Cerebellum (tissue), 4 donors: ENCODE measurements at places on chromosomes 1 and 21.

GRCh38 chr1:38337711-38338110, 291.1 kb upstream of the POU3F1 start:
- DNase-seq = no peak

DNA sequence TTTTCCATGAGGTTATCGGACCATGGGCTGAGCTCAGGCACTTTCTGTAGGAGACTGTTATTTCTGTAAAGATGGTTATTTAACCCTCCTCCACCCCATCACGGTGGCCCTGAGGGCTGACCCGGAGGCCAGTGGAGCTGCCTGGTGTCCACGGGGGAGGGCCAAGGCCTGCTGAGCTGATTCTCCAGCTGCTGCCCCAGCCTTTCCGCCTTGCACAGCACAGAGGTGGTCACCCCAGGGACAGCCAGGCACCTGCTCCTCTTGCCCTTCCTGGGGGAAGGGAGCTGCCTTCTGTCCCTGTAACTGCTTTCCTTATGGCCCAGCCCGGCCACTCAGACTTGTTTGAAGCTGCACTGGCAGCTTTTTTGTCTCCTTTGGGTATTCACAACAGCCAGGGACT, 2.6 kb upstream of the CCDC28B start:
- DNase-seq = no peak

DNA sequence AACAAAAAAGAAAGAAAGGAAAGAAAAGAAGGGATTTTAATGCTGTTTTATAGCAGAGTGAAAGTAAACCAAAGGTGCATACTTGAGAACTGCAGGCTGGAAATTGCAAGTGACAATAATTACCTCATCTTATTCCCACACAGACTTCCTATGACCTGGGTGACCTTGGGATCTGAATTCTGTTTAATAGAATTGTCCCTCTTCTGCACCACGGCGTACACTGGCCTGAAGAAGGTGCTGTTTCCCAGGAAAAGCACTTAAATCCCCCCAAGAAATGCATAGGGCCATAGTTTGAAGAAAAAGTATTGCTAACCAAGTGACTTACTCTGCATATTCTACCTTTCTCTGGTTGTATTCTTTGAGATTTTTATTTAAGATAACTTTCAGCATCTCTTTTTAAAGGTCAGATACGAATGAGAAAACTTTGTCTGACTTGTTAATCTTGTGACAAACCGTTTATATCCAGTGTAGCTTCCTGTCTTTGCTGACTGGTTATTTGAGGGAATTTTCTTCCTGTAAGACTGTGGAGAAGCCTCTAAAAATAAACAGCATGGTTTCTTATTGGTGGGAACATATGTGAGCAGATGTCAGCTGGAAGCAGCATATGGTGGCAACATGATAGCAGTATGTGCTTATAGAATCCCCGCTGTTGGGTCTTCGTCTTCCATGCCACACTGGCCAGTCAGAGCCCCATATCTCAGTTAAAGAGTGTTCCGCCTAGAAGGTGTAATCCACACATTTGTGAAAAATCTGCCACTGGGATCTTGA, 16.3 kb downstream of the TGFB2 start:
- no peak for DNase-seq

DNA sequence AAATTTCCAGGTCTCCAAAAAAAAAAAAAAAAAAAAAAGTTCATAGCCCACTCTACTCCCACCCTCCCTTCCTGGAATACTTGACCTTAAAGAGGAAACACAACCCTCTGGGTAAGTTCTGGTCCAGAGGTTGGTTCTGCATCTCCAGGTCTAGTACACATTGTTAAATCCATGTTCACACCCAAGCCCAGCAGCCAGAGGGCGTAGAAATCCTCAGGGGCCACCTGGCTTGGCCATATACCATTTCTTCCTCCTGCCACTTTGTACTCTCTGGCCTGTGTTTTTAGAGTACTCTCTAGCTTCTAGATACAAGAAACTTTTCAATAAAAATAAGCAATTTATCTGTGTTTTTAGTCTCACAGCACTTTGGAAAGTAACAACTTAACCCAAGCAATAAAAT, 89.3 kb downstream of the PHTF1 start:
- no peak for DNase-seq

DNA sequence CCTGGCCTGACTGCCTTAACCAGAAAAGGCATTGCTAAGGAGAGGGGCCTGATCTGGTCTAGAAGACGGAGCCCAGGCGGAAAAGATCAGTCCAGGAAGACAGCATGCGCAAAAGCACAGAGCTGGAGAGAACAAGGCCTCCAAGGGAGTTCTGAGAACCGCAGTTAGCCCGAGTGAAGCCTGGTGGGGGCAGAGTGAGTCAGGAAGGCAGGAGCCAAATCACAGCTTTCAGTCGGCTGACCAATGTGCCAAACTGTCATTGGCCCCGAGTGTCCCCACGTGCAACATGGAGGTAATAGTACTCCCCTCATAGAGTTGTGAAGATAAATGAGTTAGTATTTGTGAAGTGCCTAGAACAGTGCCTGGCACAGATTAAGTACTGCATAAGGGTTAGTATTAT, 1.2 kb upstream of the TSPAN2 start:
- no peak for DNase-seq

- DNase-seq = no peak
Measured at GRCh38 chr1:166612886-166613285, 226.4 kb upstream of the POGK start.

DNA sequence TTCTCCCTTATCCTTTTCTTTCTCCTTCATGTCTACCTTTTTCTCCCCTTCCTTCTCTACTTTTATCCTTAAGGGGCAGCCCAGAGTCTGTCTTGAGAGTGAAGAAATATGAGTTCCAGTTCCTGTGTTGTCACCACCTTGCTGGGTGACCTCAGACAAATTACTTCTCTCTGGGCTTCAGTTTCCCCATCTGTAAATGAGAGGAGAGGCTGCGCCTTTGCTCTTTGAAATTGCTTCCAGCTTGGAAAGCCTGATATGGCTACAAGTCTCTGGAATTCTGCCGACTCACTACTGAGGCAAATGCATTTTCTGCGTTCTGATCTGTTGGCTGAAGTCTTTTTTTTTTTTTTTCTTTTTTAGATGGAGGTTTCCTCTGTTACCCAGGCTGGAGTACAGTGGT, 119.2 kb downstream of the SYF2 start:
- no peak for DNase-seq

DNA sequence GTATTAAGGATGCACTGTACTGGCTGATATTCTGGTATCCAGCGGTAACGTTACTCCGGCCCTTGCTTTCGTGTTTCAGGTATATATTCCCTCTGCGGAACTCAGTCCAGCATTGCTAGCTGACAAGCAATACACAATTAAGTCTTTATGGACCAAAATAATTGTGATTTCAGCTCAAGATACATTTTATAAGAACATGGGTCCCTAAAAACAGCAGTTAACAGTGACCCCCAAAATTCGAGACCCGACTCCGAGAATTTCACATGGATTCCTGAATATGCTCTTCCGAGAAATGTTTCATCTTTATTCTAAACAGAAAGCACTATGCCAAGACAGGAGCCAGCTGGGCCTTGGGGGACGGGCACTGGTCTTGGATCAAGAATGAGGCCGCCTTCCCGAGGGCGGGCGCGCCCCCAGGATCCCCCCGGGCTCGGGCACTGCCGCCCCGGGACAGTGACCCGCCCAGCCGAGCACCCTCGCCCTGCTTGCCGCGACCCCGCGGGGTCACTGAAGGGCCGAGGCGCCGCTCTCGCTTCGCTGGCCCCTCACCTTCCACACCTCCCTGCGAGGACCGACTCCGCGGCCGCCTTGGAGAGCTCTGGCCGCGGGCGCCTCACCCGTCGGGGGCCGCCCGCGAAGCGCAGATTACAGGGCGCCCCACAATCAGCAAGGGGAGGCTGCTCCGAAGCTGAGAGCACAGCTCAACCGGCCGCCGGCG, 610 bp downstream of the SCYL3 start:
- peak; percentile 46 for DNase-seq

DNA sequence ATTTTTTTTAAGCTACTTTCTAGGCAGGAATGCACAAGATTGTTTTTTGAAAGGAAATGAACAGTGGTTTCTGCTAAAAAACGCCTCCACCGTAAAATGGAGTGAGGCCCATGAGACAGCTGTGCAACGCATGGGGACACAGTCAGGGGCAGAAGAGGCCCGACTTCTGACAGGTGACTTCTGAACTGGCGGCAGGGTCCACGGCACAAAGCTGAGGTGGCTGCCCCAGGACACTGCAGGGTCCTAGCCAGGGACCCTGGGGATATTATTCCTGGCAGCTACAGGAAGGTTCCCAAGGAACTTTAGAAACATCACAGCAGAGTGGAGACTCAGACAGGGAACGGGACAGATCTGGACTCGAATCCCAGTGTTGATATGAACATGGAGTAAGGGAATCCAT, 75.1 kb downstream of the SIM2 start:
- DNase-seq = no peak

- peak; percentile 87 for DNase-seq
Measured at GRCh38 chr1:55015123-55015522, 16.4 kb downstream of the BSND start.

DNA sequence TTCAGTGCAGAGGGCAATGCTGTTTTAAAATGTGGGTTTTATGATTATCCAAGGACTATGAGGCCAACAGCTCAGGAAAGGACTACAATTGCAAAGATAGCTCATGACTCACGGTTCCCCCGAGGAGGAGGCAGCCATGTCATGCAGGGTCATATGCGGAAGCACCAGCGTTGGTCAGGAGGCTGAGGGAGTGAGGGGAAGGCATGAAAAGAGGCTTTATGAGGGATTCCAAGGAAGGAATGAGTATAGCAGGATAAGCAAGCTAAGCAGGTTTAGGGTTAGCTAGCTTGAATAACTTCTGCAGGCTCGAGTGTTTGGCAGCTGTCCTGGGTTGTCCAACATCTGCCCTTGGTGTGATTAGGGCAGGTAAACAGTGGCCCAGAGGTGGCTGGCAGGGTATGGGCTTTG, 495.1 kb downstream of the SETD4 start:
- DNase-seq = no peak

DNA sequence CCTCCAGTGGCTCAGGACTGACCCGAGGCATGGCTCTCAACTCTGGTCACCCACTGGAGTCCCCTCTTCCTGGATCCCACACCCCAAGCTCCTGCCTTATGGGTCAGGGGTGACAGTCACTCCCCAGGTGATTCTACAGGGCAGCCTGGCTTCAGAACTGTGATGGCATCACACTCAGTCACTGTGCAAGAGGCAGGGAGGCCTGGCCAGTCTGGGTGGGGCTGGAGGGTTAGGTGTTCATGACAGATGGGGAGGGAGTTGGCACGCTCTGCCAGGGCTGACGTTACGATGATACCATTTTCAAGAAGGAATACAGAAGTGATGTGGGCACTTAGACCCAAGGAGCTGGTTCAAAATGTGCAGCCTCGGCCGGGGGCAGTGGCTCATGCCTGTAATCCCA, 25.2 kb upstream of the ABCG1 start:
- DNase-seq = no peak

GRCh38 chr1:10057343-10057742, 24.6 kb downstream of the UBE4B start:
- DNase-seq = no peak

DNA sequence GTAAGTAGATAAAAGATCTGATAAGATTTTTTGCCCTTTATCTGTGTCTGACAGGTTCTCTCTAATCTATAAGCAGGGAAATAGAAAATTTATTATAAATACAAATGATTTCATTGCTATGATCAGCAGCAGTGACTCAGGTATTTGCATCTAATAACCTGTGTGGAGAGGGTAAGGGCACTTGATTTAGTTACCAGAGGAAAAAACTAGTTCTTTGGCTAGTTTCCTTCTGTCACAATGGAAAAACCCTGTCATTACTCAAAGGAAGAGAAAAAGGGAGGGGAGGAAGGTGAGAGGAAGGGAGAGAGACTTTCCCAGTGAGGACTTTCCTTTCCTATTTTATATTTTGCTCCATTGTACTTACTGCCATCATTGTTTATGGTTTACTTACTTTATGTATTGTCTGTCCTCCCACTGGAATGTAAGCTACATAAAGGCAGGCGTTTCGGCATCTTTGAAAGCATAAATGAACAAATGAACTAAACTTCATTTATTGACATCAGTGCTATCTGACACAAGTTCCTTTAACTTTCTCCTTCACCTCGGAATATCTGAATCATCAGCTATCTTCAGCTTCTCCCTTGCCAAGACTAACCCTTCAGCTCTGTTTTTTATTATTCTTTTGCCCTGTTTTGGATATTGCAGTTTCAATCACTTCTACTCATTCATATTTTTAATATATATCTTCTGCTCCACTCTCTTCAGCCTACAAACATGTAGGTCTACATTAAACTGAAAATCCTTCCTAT, 34.9 kb downstream of the WDR3 start:
- DNase-seq = no peak

DNA sequence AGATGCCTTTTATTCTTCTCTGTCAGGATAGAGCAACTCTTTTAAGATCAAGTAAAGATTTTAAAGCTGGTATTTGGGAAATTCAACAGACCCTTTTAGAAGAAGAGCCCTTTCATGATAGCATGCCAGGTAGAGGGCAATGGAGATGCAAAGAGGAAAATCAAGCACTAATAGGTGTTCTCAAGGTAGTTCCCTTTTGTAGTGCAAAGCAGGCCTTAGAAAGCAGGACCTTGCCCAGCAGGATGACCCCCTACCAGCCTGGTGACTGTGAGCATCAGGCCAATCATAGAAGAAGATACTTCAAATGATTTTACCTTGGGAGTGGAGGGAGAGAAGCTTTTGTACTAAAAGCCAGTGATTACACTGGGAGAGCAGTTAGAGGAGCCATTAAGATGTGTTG, 381.4 kb upstream of the ZRANB2 start:
- DNase-seq = no peak

- no peak for DNase-seq
Measured at GRCh38 chr1:78884685-78885452, 121.7 kb downstream of the ADGRL4 start.

GRCh38 chr1:219220945-219221344, 47.3 kb downstream of the LYPLAL1 start:
- DNase-seq = no peak

- DNase-seq = peak; percentile 6
Measured at GRCh38 chr21:31710586-31710985, 21.3 kb downstream of the SCAF4 start.

DNA sequence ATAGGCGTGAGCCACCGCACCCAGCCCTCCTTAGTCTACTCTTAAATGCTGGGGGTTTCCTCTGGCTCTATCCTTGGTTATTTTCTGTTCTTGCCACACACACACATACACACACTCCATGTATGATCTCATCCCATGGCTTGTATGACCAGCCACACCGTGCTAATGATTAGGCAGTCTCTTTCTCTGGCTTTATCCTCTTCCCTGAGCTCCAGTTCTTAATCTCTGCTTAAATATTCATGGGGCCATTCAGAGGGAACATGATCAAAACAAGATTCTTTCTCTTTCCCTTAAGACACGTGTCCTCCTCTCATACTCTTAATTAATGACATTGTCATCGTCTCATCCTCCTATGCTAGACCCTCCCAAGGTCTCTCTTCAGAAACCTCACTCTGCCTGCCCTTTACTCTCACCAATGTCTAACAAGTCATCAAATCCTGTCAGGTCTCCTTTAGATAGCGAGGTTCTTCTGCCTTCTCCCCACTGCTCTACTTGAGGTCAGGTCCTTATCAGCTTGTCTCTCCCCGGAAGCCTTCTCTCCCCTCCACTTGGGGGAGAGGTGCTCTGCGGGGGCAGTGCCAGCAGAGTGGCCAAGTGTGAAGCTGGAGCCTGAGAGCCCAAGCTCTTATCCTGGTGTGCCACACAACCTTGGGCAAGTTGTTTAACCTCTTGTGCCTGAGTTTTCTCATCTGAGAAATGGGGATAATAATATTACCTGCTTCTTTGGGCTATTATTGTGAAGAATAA, 83.0 kb upstream of the GNG12 start:
- no peak for DNase-seq
